H1 (cell line): ENCODE measurements at places on chromosomes 1 and 21.

DNA sequence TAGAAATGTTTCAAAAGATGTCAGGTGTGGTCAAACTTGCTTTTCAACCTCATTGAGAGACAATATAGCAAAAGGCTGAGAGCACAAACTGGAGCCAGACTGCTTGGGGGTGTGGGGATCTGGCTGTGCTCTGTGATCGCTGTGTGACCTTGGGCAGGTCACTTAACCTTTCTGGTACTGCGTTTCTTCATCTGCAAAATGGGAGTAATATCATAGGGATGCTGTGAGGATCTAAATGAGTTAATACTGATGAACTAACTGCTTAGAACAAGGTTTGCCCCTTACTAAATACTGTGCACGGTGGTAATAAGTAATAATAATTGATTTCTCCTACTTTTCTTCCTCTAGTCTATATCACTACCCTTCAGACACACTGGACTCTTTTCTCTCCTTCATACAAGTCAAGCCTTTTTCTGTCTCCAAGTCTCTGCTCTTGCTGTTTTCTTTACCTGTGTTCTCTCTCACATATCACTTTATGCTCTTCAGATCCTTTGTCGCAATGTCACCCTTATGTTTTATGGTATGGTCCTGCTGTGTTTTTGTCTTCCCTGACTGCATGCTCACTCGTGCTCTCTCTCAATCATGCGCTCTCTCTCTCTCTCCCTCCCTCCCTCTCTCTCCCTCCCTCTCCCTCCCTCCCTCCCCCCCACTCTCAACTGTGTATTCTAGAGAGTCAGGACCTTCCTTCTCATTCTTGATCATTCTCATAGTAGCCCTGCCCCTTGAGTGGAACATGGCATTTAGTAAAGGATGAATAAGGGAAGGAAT lies 3.3 kb downstream of the MGST3 start:
- H3K27me3 ChIP-seq: no peaks in the 10 kb centered on the region
- no peak for DNase-seq
- H3K4me3 ChIP-seq: no peak overlapping the region
- no peak overlapping the region for H3K27ac ChIP-seq

DNA sequence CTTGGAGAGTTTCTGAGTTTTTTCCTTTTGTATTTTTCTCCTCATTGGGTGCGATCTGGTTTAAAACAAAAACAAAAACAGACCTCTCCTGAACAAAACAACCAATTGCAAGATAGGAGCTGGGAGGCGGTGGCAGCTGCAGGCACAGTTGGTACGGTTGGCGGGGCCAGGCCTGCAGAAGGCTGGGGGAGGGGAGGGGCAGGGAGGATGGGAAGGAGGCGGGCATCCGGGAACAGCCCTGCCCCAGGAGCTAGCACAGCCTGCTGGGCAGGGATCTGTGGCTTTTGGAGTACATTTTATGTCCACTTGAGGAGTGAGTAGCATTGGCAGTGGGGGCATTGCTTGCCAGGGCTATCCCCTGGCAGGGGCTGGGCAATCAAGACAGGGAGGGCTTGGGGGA lies 5.2 kb downstream of the CAPN9 start:
- peak overlapping the region; percentile 57; the same call in 1 of the 2 replicates for H3K4me3 ChIP-seq
- no peak overlapping the region for H3K27ac ChIP-seq
- H3K4me1 ChIP-seq: peaks cover 40% of the 10 kb centered on the region
- DNase-seq: peak; percentile 71

- no peaks in the 10 kb centered on the region for H3K27me3 ChIP-seq
- H3K4me3 ChIP-seq: no peak overlapping the region
- no peaks in the 10 kb centered on the region for H3K36me3 ChIP-seq
- no peaks in the 10 kb centered on the region for H3K4me1 ChIP-seq
- H3K27ac ChIP-seq: no peak overlapping the region
Observed at GRCh38 chr1:235799264-235799663, 67.4 kb downstream of the LYST start.

GRCh38 chr1:21894034-21894881 lies 42.9 kb downstream of the HSPG2 start:
- no peaks in the 10 kb centered on the region for H3K4me1 ChIP-seq
- H3K27ac ChIP-seq: no peak overlapping the region; the same call in 1 of the 2 replicates
- no peak for DNase-seq
- H3K36me3 ChIP-seq: no peaks in the 10 kb centered on the region
- no peak overlapping the region for H3K4me3 ChIP-seq
- H3K27me3 ChIP-seq: no peaks in the 10 kb centered on the region

GRCh38 chr1:45543581-45544417 lies 6.8 kb upstream of the AKR1A1 start:
- no peak overlapping the region for H3K4me3 ChIP-seq
- no peaks in the 10 kb centered on the region for H3K4me1 ChIP-seq
- no peaks in the 10 kb centered on the region for H3K27me3 ChIP-seq
- DNase-seq: no peak
- H3K27ac ChIP-seq: no peak overlapping the region

DNA sequence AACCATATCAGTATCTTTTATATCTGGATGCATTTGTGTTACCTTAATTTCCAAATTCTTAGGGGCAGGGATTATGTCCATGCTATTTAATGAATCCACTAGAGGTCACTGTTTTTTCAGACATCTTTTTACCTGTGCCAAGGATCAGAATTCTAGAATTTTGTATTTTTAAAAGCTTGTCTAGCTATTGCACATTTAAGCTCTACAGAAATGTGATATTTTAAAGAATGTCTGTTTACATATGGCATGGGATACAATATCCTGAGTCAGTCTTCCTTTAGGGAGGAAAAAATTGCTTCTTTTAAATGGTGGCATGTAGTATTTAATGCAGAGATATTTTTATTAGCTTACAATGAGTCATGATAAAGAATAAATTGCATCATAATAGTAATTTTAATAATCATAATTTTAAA lies 11.3 kb downstream of the RPAP2 start:
- peaks cover 13% of the 10 kb centered on the region for H3K36me3 ChIP-seq
- DNase-seq: no peak
- H3K27me3 ChIP-seq: no peaks in the 10 kb centered on the region
- H3K4me3 ChIP-seq: no peak overlapping the region
- H3K4me1 ChIP-seq: no peaks in the 10 kb centered on the region
- H3K27ac ChIP-seq: no peak overlapping the region

DNA sequence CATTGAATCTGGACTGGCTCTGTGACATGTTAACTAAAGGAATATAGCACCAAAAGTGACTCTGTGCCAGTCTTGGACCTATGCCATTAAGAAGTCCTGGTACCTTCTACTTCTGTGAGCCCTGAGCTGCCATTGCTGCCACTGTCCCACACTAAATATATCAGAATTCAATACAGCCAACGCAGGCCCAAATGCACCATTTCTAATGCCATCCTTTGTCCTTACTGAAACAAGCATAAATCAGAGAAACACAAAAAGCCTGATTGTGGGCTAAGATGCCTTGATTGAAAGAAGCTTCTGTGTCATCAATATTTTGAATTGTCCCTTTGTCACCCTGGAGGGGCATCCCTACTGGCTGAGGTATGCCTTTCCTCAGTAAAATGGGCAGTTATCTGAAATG lies 66.9 kb upstream of the NEK2 start:
- no peaks in the 10 kb centered on the region for H3K36me3 ChIP-seq
- no peak for DNase-seq

DNA sequence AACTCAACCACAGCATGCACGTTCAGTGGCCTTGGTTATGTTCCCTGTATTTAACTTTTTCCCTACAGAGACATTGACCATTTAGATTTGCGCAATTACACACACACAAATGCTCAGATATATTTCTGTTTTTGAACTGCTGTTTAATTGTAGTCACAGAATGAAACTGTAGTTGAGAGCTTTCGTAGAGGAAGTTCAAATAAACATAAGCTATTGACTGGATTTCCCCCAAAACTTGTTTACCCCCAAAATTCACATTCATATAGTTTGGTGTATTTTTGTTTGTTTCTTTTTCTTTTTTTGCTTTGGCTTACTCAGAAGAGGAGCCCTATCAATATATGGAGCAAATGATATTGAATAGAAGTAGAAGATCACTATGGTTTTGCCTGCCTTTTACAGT lies 921.0 kb downstream of the ADGRL2 start:
- H3K4me1 ChIP-seq: no peaks in the 10 kb centered on the region
- no peak overlapping the region for H3K4me3 ChIP-seq
- H3K27ac ChIP-seq: no peak overlapping the region
- H3K27me3 ChIP-seq: no peaks in the 10 kb centered on the region

- no peak overlapping the region for H3K27ac ChIP-seq
- H3K4me1 ChIP-seq: no peaks in the 10 kb centered on the region
- no peaks in the 10 kb centered on the region for H3K27me3 ChIP-seq
- DNase-seq: no peak
- peaks cover 10% of the 10 kb centered on the region; the same call in 1 of the 2 replicates for H3K36me3 ChIP-seq
Observed at GRCh38 chr21:44948426-44949120, 8.7 kb downstream of the SLX9 start.

GRCh38 chr1:87358219-87358618 lies 29.5 kb downstream of the LMO4 start:
- H3K27me3 ChIP-seq: no peaks in the 10 kb centered on the region
- no peaks in the 10 kb centered on the region for H3K36me3 ChIP-seq
- H3K27ac ChIP-seq: no peak overlapping the region
- no peak overlapping the region for H3K4me3 ChIP-seq

DNA sequence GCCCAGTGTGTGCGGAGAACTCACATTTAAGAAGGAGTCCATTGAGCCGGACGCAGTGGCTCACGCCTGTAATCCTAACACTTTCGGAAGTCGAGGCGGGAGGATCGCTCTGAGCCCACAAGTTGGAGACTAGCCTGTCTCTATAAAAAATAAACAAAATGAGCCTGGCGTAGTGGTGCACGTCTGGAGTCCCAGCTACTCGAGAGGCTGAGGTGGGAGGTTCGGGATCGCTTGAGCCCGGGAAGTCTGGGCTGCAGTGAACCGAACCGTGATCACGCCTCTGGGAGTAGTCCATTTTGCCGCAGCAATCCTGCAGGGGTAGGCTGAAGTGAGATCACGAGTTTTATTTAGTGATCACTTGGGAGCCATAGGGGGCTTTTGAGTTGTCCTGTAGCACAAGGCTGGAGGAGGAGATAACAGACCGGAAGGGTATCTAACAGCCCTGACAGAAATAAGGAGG lies 497 bp upstream of the FUCA1 start:
- H3K36me3 ChIP-seq: no peaks in the 10 kb centered on the region
- H3K27me3 ChIP-seq: peaks cover 6% of the 10 kb centered on the region
- H3K4me3 ChIP-seq: no peak overlapping the region
- no peak overlapping the region for H3K27ac ChIP-seq

DNA sequence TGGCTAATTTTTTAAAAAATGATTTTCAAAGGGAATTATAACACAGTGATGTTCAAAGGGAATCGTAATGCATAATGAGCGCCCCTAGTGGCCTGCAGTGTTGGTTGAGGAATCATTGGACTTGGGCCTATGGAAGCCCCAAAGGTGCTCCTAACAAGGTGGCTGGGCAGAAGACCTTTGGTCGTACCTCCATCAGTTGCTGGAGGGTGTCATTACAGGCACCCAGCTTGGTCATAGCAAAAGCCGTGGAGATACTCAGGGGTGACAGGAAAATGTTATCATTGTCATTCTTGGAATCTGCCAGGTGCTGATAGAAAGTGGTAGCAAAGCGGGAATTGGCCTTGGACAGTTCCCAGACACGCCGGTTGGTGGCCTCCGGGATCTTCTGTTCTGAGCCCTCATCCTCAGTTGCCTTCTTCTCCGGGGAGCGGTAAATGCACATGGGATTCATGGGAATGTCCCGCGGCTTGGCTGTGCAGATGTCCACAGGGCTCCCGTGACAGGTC lies 2.7 kb downstream of the SERPINC1 start:
- H3K27ac ChIP-seq: no peak overlapping the region
- peak; percentile 3 for DNase-seq
- no peaks in the 10 kb centered on the region for H3K36me3 ChIP-seq

DNA sequence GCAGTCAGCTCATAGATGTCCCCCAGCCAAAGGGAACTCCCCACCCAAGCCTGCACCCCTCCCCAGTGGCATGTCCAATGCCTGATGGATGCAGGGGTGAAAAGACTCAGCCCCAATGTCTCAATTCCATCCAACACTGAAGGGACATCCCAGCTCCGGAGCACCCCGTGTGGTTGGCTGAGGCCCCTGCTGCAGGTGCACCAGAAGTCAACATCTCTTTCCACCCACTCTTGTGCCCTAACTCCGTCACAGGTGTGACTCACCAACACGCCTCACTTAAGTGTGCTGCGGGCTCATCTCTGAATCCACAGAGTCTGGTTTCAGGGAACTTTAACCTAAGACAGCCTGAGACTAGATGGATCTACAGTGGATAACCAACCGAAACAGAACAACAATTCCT lies 40.9 kb upstream of the ZBTB18 start:
- no peak for DNase-seq
- no peaks in the 10 kb centered on the region for H3K27me3 ChIP-seq
- H3K4me1 ChIP-seq: peaks cover 6% of the 10 kb centered on the region; the same call in 1 of the 2 replicates

- no peak overlapping the region for H3K4me3 ChIP-seq
- no peak overlapping the region for H3K27ac ChIP-seq
- H3K36me3 ChIP-seq: no peaks in the 10 kb centered on the region
- no peak for DNase-seq
Observed at GRCh38 chr1:219659684-219660083, 46.8 kb upstream of the ZC3H11B start.

DNA sequence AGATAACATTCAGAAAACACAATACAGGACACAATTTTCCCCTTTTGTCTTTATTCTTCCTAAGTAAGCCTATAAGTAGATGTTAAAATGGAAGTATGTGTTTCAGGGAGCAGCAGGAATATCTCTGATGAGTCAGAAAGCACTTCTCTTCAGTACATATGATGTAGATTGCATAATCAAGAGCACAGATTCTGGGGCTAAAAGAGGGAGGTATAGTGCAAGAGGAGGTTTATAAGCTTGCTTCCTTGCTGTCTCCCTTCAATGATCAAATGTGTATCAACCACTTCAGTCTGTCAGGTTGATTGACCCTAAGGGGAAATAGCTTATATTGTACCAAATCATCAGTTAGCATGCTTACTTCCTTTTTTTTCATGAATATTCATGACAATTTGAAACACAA lies 822.8 kb downstream of the BRINP3 start:
- DNase-seq: no peak
- H3K4me3 ChIP-seq: no peak overlapping the region
- H3K4me1 ChIP-seq: no peaks in the 10 kb centered on the region
- H3K27me3 ChIP-seq: no peaks in the 10 kb centered on the region
- H3K27ac ChIP-seq: no peak overlapping the region

DNA sequence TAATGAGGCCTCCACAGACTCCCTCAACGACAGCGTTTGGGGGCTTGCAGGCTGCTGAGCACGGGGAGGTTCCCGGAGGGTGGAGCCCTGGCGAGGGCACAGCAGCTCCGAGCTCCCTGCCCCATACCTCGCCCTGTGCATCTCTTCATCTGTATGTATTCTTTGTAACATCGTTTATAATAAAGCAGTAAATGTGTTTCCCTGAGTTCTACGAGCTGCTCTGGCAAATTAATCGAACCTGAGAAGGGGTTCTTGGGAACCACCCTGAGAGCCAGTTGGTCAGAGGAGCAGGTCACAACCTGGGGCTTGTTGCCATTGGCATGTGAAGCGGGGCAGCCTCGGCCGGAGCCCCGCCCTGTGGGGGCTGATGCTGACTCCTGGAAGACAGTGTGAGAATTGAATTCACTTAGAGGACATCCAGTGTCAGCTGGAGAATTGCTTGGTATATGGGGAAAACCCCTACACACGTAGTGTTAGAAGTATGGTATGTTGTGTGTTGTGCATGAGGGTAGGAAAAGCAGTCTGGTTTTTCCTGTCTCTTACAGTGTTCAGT lies 11.5 kb downstream of the SLC37A1 start:
- peaks cover 8% of the 10 kb centered on the region for H3K4me1 ChIP-seq
- peaks cover 13% of the 10 kb centered on the region; the same call in 1 of the 2 replicates for H3K36me3 ChIP-seq
- no peak overlapping the region for H3K27ac ChIP-seq

- no peak overlapping the region for H3K27ac ChIP-seq
- DNase-seq: no peak
- H3K4me3 ChIP-seq: no peak overlapping the region
- no peaks in the 10 kb centered on the region for H3K36me3 ChIP-seq
- H3K4me1 ChIP-seq: no peaks in the 10 kb centered on the region
Observed at GRCh38 chr1:55886856-55887712, 671.9 kb upstream of the USP24 start.
